ENCODE measurements at places on chromosomes 12 and 14. TPM values are rescaled to one million over a fixed set of nuclear protein-coding genes. Genes with fewer than 3 reads are reported as not detected.
A peak's percentile ranks its signal among the peaks of the same experiment; 100 is the strongest.

- peak; percentile 24 for DNase-seq
Measured at GRCh38 chr12:51128919-51129318, 44.0 kb downstream of the TFCP2 start.

- no peak for DNase-seq
Measured at GRCh38 chr12:68953536-68953935, 20.6 kb upstream of the CPM start.

- no peak for DNase-seq
Measured at GRCh38 chr14:56753396-56753795, 56.9 kb downstream of the OTX2 start.

GRCh38 chr12:96414637-96415036, 14.4 kb upstream of the CDK17 start:
- DNase-seq, result no peak

GRCh38 chr14:74476107-74476506, 17.0 kb downstream of the NPC2 start:
- DNase-seq, result no peak

GRCh38 chr12:58066296-58066695, 124.9 kb downstream of the ATP23 start:
- no peak for DNase-seq

- no peak for DNase-seq
Measured at GRCh38 chr14:77322250-77322902, 1.5 kb downstream of the GSTZ1 start.

DNA sequence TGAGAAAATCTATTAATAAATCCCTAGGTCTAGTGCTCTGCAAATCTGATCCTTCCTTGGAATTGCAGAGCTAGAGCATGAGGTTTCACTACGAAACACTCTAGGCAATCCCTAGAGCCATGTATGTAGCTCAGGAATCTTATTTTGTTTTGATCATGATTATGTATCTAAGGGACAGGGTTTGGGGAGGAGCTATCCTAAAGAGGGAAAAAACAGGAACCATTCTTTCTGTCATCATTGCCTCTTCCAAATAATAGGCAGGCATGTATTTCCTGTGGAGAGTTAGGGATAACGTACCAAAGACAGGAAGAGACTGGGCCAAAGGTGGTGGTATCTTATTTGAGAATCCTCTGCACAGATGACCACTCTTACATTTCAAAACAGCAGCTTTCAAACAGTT, 88.8 kb upstream of the GTF2A1 start:
- DNase-seq, result no peak

DNA sequence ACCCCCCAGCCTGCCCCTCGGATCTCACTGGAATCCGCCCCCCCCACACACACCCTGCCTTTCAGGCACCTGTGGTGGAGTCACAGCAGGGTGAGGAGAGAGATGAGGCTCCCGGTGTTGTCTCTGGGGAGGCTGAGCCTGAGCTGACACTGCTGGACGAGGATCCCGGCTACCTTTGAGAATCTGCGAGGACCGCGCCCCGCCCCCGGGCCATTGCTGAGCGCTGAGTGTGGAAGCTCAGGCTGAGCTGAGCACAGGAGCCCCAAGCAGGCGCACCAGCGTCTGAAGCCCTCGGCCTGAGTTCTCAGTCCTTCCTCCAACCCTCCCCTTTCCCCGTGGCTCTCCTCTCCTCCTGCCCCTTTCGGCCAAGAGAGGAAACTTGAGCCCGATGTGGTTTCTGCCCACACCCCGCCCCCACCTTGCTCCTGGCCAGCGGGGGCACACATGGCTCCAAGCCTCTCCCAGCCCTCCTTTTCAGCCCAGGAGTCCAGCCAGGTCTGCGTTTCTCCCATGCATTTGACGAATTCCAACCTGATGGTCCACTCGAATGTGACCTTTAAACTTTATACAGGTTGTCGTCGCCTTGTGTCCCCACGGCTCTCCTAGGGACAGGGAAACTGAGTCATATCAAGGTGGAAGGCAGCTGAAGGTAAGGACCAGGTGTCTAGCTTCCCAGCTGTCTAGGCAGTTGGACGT, at the start of gene NFE2:
Gene NFE2 (minus strand): TSS at position 284 of the 696 bp plus-strand sequence. CDS start 5,767 bp downstream, outside the sequence.
- DNase-seq, result peak; percentile 82

DNA sequence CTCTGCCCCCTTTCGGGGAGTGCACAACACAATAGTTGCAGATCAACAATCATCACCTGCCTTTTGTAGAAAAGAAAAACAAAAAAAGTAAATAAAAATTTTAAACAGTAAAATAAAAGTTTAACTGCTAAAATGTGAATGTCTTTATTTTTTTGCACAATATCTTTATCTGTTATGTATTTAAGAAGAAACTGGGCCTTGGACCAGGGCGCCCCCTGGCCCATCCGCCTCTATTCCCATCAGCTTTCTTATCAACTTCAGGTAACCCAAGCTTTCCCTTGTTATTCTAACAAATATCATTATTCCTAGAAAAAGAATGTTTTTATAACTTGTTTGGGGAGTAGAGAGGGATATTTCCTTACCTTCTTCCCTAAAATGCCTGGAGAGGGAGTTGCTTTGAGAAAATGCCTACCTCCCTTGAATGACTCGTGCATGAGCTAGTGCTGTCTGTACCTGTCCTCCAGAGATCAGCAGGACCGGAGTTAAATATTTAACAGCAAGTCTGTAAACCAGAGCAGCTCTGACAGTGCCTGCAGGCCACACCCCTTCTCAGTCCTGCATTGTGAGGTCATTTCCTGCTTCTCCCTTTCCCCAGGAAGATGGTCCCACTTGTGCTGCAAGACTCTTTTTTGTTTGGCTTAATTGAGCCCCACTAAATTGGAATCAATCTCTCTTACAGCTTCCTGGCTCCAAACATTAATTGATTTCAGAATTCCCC, 192.8 kb upstream of the RGS6 start:
- no peak for DNase-seq

The TAS2R7 gene
- polyA plus RNA-seq, result not detected

The CRIP1 gene
- 36.6 TPM for polyA plus RNA-seq

The DPY19L2 gene
- polyA plus RNA-seq, result 83.7 TPM

Data from renal pelvis (tissue), 12 donors.